ENCODE measurements at places on chromosomes 1 and 21.

DNA sequence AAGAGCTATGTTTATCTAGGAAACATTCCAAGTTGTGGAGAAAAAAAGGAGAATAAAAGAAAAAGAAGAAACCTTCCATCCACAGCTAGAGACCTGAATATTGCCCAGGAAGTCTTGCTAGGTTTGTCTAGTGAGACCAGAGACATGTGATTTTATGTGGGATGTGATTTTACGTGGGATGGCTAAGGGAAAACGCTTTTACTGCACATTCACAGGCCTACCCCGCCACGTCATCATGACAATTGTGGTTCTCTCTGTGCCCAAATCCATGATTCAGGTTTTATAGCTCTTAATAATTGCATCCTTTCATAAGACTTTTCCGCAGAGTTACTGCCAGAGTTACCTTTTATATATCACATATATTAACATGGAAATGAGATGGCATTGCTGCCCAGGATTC is 86.4 kb upstream of the SSX2IP start:
- DNase-seq: no peak

DNA sequence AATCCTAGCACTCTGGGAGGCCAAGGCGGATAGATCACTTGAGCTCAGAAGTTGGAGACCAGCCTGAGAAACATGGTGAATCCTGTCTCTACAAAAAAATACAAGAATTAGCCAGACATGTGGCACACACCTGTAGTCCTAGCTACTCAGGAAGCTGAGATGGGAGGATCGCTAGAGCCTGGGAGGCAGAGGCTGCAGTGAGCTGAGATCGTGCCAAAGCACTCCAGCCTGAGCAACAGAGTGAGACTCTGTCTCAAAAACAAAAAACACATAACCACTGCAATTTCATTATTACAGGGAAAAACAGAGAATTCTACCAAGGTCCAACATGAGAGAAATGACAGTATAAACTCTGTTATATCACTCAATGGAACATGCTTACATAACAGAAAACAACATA is 4.4 kb upstream of the TOMM20 start:
- DNase-seq: no peak

- no peak for DNase-seq
Observed at GRCh38 chr1:205493241-205494085, 11.0 kb upstream of the CDK18 start.

- DNase-seq: peak; percentile 12
Observed at GRCh38 chr1:67888216-67889106, 55.2 kb upstream of the GNG12 start.

DNA sequence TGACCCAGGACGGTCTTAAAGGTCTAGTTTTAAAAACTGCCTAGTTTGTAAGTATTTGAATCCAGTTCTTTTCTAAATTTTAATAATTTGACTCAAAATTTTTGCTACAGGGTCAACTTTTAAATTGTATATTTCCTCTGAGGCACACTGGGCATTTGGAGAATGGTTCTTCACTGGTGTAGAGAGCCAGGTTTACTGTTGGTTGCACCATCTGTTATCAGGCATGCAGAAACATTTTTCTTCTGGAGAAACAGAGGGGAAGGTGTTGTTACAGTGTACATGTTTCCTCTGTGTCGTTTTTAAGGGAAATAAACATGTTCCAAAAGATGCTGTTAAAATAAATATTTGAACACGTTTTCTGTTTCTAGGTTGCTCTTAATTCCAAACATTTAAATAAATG is 39.0 kb upstream of the RWDD3 start:
- DNase-seq: no peak

DNA sequence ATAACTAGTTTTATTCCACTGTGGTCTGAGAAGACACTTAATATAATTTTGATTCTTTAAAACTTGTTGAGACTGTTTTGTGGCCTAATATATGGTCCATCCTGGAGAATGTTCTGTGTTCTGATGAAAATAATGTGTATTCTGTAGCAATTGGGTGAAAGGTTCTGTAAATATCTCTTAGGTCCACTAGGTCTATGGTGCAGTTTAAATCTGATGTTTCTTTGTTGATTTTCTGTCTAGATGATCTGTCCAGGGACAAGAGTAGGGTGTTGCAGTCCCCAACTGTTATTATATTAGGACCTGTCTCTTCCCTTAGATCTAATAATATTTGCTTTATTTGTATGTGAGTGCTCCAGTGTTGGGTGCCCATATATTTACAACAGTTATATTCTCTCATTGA is 33.9 kb upstream of the PM20D1 start:
- no peak for DNase-seq
